ENCODE measurements at places on chromosomes 6 and 20. TPM values are rescaled to one million over a fixed set of nuclear protein-coding genes. Genes with fewer than 3 reads are reported as not detected.
A peak's percentile ranks its signal among the peaks of the same experiment; 100 is the strongest.

GRCh38 chr6:147205690-147206600 lies 1.7 kb downstream of the STXBP5 start:
- H3K27ac ChIP-seq = no peak overlapping the region
- H3K4me3 ChIP-seq = peak overlapping the region; percentile 19
- no peaks in the 10 kb centered on the region for H3K36me3 ChIP-seq

The PRICKLE4 gene
- 0.38 TPM for total RNA-seq

The SLC16A10 gene
- 20.0 TPM for total RNA-seq

The SLC22A2 gene
- total RNA-seq = not detected

The OGFR gene
- total RNA-seq = 35.9 TPM

The SEL1L2 gene
- total RNA-seq = not detected

The C20orf141 gene
- not detected for total RNA-seq

Measured in thymus (tissue), 14 donors.